Activated CD4-positive, alpha-beta T cell treated with anti-CD3 and anti-CD28 coated beads, Interleukin-2, amount 50 U/mL, for 4 hours (primary cell): ENCODE measurements at places on chromosomes 6 and 20.

DNA sequence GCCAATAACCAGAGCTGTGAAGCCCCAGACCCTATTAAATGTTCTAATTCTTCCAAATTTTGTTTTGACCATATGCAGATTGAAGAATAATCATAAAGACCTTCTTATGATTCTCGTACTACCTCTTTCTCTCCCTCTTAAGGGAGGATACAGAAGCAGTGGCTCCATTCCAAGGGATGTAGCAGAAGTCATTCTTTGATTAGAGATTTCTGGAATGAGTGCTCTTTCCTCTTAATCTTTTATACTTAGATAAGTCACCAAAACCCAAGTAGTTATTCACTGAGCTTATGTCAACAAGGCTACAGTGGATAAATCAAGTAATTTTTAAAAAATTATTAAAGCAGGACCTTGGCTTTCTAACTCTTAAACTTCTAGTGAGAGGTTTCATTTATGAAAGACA is 266.0 kb upstream of the STXBP5 start:
- DNase-seq = no peak

- no peak for DNase-seq
Observed at GRCh38 chr20:19907326-19908056, 109.7 kb upstream of the NAA20 start.

GRCh38 chr20:8326899-8327298 is 194.8 kb downstream of the PLCB1 start:
- DNase-seq = no peak

GRCh38 chr6:150377211-150377781 is 8.5 kb downstream of the IYD start:
- no peak for DNase-seq

- DNase-seq = no peak
Observed at GRCh38 chr6:36649701-36650484, 28.6 kb upstream of the CDKN1A start.

- peak; percentile 50 for DNase-seq
Observed at GRCh38 chr20:41095110-41095969, 42.0 kb upstream of the PLCG1 start.

DNA sequence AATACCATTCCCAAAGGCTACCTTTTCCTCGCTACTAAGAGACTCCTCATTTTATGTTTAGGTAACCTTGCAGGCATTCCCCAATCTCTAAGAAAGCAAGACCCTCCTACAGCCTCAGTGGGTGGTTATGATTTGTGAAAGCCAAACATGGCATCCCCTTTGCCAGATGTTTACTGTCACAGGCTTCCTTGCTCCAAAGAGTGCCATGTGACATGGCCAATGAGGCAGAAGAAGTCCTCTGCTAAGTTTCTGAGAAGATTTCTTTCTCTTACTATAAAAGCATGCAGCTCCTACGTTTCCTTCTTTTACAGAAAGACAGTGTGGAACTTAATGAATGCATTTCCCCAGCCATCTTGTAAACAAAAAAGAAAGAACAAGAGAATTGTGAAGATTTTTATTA is 688.2 kb downstream of the TBC1D32 start:
- DNase-seq = no peak

GRCh38 chr6:86016077-86016476 is 373.4 kb upstream of the SYNCRIP start:
- no peak for DNase-seq

GRCh38 chr6:14082771-14083170 is 34.8 kb upstream of the CD83 start:
- DNase-seq = no peak
